ENCODE measurements at places on chromosomes 1 and 21. TPM values are rescaled to one million over a fixed set of nuclear protein-coding genes. Genes with fewer than 3 reads are reported as not detected.

- no peak overlapping the region for H3K4me3 ChIP-seq
- H3K27ac ChIP-seq = no peak overlapping the region
- no peaks in the 10 kb centered on the region for H3K36me3 ChIP-seq
- H3K4me1 ChIP-seq = no peaks in the 10 kb centered on the region
Observed at GRCh38 chr1:40806731-40807695, 23.4 kb downstream of the KCNQ4 start.

DNA sequence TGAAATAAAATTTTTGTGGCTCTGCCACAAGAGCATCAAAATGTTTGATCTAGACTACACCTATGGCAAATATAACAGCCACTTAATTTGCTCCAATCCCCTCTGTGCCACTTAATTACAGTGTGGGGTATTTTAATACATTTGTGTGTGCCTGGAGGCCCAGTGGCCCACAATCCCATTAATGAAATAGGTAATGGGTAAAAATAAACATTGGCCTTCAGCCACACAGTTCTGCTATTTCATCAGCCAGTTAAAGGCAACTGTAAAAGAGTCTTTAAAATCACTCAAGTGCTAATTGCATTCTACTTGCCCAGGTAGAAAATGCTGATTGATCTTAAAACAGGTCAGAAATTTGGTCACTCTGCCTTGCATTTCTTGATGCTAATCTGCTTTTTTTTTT lies 151.6 kb upstream of the UBE2U start:
- peaks cover 11% of the 10 kb centered on the region for H3K36me3 ChIP-seq
- no peak overlapping the region for H3K27ac ChIP-seq
- H3K27me3 ChIP-seq = no peaks in the 10 kb centered on the region
- DNase-seq = peak; percentile 46

GRCh38 chr1:67561704-67562113 lies 123.3 kb upstream of the GADD45A start:
- DNase-seq = peak; percentile 82
- H3K4me3 ChIP-seq = no peak overlapping the region
- H3K27me3 ChIP-seq = no peaks in the 10 kb centered on the region
- H3K27ac ChIP-seq = no peak overlapping the region
- no peaks in the 10 kb centered on the region for H3K36me3 ChIP-seq

GRCh38 chr1:248576260-248576980 lies 1.9 kb upstream of the OR2T34 start:
- H3K4me3 ChIP-seq = no peak overlapping the region
- H3K4me1 ChIP-seq = no peaks in the 10 kb centered on the region
- H3K36me3 ChIP-seq = no peaks in the 10 kb centered on the region
- H3K27me3 ChIP-seq = no peaks in the 10 kb centered on the region

DNA sequence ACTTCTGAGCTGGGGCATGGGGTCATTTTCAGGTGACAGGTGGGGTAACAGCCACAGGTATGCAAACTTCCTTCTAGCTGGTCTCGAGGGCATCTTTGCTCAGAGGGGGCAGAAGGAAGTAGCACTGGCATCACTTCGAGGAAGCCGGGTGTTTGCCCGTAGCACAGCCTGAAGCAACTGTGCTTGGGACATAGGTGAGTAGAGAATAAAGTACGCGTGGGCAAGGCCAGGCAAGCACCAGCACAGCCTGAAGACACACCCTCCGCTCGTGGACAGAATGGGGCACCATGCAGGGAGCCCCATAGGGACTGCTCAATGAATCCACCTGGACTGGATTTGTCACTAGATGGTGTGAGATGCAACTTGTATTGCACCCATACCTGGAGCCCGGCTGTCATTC lies 167.1 kb downstream of the KCNJ6 start:
- no peaks in the 10 kb centered on the region for H3K36me3 ChIP-seq
- H3K4me1 ChIP-seq = no peaks in the 10 kb centered on the region
- no peak for DNase-seq
- H3K4me3 ChIP-seq = no peak overlapping the region

GRCh38 chr1:91499346-91499745 lies 1.3 kb upstream of the CDC7 start:
- DNase-seq = no peak
- H3K4me3 ChIP-seq = no peak overlapping the region
- peaks cover 2% of the 10 kb centered on the region for H3K4me1 ChIP-seq
- H3K27ac ChIP-seq = no peak overlapping the region
- no peaks in the 10 kb centered on the region for H3K27me3 ChIP-seq

- H3K36me3 ChIP-seq = no peaks in the 10 kb centered on the region
- H3K27me3 ChIP-seq = no peaks in the 10 kb centered on the region
- H3K27ac ChIP-seq = no peak overlapping the region
Observed at GRCh38 chr1:157691285-157691920, 9.2 kb downstream of the FCRL3 start.

- H3K36me3 ChIP-seq = no peaks in the 10 kb centered on the region
- H3K4me1 ChIP-seq = no peaks in the 10 kb centered on the region
- H3K27ac ChIP-seq = no peak overlapping the region
- H3K27me3 ChIP-seq = no peaks in the 10 kb centered on the region
Observed at GRCh38 chr21:25557180-25557579, 50.1 kb downstream of the MRPL39 start.

- H3K4me3 ChIP-seq = no peak overlapping the region
- no peak overlapping the region for H3K27ac ChIP-seq
- DNase-seq = no peak
Observed at GRCh38 chr1:3584915-3585314, 26.4 kb downstream of the MEGF6 start.

TMEM82 gene
- not detected for total RNA-seq

RNU1-4 gene
- under 0.01 TPM for total RNA-seq

FOXD3 gene
- 0.26 TPM for total RNA-seq

FAM89A gene
- 26.9 TPM for total RNA-seq

PRAMEF9 gene
- not detected for total RNA-seq

LCE1E gene
- total RNA-seq = not detected

LRRC53 gene
- total RNA-seq = not detected

KCNN3 gene
- total RNA-seq = 3.2 TPM

VPS13D gene
- 76.0 TPM for total RNA-seq

DYNLT5 gene
- total RNA-seq = 11.1 TPM

KDM1A gene
- total RNA-seq = 40.9 TPM

RNU1-1 gene
- total RNA-seq = 3,134 TPM

CENPF gene
- total RNA-seq = 9.7 TPM

All from lung (tissue), 17 donors.